ENCODE measurements at places on chromosomes 1 and 21.

- DNase-seq = no peak
Observed at GRCh38 chr1:194372266-194372665, 1185.9 kb upstream of the B3GALT2 start.

GRCh38 chr1:151612501-151613281 lies 841 bp downstream of the SNX27 start:
- peak; percentile 35 for DNase-seq

- no peak for DNase-seq
Observed at GRCh38 chr1:223486366-223486765, 93.2 kb downstream of the CCDC185 start.

- no peak for DNase-seq
Observed at GRCh38 chr1:19036041-19036812, 79.8 kb upstream of the IFFO2 start.

DNA sequence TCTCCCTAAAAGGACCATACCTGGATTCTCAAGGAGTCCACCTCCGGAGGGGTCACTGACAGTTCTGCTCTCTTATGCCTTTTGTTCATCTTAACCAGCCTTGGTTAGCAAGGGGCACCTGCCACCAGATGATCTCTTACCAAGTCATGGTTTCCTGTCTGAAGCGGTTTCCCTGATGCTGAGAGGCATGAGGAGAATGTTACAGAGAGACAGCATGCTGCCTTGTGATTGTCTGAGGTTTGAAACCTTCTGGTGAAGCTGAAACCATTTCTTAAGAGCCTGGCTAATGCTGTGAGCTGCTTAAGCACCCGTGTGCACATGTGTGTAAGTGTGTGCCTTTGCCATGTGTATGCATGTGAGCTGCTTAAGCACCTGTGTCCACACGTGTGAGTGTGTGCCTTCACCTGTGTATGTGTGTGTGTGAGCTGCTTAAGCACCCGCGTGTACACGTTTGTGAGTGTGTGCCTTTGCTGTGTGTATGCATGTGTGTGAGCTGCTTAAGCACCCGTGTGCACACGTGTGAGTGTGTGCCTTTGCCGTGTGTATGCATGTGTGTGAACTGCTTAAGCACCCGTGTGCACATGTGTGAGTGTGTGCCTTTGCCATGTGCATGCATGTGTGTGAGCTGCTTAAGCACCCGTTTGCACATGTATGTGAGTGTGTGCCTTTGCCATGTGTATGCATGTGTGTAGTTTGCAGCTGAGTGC lies 136.4 kb upstream of the COL6A1 start:
- DNase-seq = no peak

DNA sequence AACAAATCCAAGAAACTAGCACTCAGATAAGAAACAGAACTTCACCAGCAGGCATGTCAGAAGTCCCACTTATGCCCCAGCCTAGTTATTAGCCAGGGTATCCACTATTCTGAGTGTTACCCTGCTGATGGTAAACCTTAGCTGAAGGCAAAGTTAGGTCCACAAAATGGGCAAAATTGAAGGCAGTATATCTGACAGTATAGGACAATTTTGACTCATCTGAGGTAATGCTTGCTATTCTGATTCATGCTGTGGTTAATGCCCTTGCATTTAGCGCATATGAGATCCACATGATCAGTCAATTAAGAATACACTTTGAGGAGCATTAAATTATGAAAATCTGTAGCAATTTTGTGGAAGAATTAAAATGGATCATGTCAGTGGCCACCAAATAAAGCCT lies 15.1 kb downstream of the IFI44 start:
- DNase-seq = no peak

- no peak for DNase-seq
Observed at GRCh38 chr1:208222376-208223126, 21.6 kb downstream of the PLXNA2 start.

DNA sequence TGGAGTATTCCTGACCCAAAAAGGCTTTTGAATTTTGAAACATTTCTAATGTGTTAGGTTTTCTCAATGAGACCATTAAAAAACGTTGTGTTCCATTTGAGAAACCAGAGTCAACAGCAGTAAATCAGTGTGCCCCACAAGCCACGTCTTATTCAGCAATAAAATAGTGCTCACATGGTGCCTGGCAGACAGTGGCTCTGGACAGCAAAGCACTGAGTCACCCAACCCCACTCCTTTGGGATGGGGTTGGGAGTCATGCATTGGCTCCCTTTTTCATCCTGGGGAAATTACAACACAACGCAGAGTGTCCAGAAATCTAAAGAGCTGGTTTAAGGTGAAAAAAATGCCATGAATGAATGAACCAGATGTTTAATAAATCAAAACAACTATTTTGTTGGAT lies 46.5 kb downstream of the KCNJ15 start:
- DNase-seq = no peak

GRCh38 chr1:41476807-41477361 lies 7.6 kb downstream of the EDN2 start:
- no peak for DNase-seq

DNA sequence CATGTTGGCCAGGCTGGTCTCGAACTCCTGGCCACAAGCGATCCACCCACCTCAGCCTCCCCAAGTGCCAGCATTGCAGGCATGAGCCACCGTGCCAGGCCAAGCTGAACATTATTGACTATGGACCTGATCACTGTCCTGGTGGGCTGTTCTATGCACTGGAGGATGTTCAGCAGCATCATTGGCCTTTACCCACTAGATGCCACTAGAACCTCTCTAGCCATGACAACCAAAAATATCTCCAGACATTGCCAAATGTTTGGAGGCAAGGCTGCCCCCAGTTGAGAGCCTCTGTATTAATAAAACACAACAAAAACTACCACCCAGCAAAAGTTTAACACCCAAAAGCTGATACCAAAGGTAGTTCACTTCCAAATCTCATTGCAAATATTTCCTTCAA lies 110.8 kb upstream of the SOD1 start:
- no peak for DNase-seq

GRCh38 chr21:35139382-35139715 lies 90.2 kb upstream of the RUNX1 start:
- no peak for DNase-seq

DNA sequence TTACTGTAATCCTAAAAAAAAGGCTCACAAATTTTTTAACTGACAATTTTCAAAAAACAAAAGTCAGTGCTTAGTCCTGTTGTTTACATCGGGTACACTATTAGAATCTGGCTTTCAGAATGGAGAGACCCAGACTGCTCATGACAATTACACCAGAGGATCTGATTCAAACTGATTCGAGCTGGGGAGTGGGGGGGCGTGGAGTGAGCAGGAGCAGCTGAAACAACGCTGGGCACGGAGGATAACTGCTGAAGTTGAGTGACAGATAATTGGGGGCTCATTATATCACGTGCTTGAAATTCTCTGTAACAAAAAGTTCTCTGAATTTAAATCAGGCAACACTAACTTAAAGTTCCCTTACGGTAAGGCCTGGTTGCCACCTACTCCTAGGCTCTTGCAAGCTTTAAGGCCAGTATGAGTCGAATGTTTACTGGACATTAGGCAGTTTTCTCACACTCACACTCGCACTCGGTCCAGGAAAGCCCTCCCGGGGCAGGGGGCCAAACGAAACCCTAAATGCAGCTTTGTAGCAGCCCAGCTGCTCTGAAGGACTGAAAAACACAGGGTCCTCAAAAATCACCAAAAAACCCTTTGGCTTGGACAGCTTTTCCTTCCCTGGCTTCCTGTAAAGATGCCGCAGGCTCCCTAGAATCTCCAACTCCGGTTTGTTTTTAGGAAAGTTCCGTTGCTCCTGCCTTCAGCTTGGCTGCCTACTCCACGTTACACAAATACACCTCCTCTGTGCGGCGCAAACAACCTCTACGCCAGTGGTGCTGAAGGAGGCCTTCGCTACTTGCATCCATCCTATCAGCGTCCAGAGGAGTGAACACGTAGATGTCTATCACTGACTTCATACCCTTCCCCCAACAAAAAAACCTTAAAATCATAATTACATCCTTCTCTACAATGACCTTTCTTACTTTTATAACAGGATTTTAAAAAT lies 42.9 kb downstream of the CAPZB start:
- no peak for DNase-seq

DNA sequence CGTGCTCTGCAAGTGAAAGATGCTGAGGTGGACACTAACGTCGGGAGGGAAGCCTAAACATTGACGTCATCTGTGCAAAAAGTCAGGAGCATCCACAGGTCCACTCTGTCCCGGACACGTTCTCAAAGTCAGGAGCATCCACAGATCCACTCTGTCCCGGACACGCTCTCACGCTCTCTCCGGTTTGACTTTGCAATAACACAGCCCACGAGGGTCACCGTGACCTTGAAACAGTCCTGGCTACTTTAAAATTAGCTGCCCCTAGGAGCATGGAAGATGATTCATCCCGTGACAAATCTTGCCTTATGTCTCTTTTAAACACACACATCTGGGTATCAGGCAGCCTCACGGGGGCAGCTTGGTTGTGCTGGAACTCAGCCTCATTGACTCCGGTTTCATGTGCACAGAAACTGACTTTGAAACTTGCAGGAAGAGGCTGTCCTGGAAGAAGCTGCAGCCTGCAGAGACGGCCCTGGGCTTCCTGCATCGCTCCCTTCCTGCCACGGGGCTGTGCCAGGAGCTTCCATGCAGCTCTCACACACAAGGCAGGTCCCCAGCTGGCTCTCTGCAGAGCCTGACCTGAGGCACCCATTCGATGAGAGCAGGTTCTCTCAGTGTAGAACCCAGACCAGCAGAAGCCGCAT lies 18.1 kb upstream of the COL18A1 start:
- DNase-seq = no peak

- no peak for DNase-seq
Observed at GRCh38 chr1:2400576-2400909, 8.9 kb downstream of the RER1 start.

Data from cerebellar cortex (tissue), 1 donor.